ENCODE measurements at places on chromosomes 5 and 9.

DNA sequence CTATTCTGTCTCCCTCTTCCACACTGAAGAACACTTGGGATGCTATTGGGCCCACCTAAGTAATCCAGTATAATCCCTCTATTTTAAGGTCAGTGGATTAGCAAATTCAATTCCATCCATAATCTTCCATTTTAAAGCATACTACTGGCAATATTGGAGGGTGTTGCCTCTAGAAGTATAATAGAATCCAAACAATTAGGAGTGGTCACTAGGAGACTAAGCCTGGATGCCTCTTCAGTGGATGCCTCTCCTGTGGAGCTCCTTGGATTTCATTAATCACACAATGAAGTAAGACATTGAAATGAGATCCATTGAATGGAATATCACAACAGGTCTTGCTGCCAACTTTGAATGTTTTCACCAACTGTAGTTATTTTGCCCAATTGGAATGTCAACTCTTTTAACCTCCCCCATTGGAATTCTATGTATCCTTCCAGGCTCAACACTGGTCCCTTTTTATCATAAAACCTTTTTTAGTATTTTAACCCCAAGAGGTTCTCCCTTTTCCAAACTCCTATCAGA is 311.6 kb downstream of the PLK2 start:
- DNase-seq: no peak

DNA sequence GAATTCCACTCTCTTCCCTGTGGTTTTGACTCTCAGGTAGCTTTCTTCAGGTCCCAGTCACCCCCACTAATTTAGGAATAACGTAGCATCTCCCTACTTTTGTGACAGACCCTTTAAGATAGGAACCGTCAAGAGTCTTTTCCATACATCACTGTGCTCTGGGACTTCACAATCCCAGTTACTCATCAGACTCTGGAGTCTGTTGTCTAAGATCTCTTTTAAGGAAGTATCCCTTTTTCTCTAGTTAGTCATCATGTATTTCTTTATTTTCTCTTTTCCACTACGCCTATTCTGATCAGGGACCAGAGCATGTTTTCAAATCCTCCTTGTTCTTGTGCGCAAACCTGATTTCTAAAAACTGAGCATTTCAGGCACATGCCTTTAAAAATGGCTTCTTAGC is 143.0 kb downstream of the GOLPH3 start:
- DNase-seq: no peak

- DNase-seq: no peak
Measured at GRCh38 chr9:137278061-137278701, 655 bp downstream of the TOR4A start.

DNA sequence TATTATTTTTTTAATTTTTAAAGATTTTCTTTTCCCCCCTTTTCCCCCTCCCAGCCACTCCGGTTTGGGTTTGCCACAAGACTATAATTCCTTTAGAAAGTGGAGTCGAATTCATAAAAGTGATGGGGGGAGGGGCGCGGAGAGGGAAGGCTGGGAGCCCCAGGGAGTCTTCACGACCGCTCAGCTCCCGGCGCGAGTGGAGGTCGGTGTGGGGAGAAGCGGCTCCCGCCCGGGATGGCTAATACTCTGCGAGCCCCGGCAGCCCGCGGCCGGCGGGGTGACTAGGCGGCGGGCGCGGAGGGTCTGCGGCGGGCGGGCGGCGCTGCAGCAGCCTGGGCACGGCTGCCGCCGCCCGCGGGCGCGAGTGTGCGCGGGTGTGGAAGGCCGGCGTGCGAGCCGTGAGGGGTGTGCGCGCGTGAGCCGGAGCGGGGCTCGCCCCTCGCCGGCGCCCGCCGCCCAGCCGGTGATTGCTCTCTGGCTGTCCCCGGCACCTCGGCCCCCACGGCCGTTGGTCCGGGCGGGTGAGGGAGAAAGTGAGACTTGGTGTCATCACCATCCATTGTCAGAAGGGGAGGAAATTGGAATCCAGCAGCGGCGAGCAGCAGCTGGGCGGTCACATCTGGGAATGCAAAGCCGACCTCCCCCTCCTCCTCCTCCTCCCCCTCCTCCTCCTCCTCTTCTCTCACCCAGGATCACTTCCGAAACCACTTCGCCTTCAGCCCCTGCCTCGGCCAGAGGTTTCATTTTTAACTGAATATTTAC is at the start of gene PARP8:
PARP8 (plus strand) TSS at position 377 of the 762 bp plus-strand sequence. CDS start 459 bp downstream, outside the sequence.
- DNase-seq: peak; percentile 62

- no peak for DNase-seq
Measured at GRCh38 chr5:68924481-68925145, 169.2 kb upstream of the SLC30A5 start.

DNA sequence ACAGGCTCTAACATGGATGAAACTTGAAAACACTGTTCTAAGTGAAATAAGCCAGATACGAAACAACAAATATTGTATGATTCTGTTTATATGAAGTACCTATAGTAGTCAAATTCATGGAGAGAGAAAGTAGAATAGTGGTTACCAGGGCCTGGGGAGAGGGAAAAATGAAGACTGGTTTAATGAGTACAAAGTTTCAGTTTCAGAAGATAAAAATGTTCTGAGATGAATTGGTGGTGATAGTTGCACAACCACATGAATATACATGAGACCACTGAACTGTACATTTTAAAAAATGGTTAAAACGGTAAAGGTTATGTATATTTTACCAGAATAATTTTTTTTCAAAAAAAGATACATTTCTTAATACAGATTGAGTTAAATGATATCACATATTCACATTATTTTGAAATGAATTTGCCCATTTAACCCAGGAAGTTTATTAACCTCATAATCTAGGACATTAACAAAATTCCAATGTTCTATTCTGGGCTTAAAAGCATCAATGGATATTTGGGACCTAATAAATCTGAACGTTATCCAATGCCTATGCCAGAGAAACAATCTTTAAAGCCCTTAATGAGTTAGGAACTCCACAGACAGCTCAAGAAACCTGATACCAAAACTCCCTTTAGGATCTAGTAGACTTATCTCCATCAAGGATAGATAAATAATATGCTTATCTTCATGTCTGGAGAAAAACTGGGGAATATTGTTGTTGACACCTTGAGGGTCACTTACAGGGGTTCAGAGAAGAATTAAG is 521.3 kb downstream of the EFNA5 start:
- DNase-seq: no peak

- no peak for DNase-seq
Measured at GRCh38 chr5:78611126-78611605, 37.4 kb downstream of the LHFPL2 start.

Data from activated T-cell treated with anti-CD3 and anti-CD28 coated beads, Interleukin-2, amount 50 U/mL, for 48 hours (primary cell).